T1000 (cell line): ENCODE measurements at places on chromosomes 11 and 22.

- DNase-seq, result no peak
These were observed 544 bp downstream of the C11orf91 start for GRCh38 chr11:33700063-33700501.

- DNase-seq, result peak; percentile 5
These were observed 48.9 kb downstream of the FAR1 start for GRCh38 chr11:13717331-13717730.

- DNase-seq, result no peak
These were observed 2.6 kb downstream of the TAF1D start for GRCh38 chr11:93738647-93739081.

DNA sequence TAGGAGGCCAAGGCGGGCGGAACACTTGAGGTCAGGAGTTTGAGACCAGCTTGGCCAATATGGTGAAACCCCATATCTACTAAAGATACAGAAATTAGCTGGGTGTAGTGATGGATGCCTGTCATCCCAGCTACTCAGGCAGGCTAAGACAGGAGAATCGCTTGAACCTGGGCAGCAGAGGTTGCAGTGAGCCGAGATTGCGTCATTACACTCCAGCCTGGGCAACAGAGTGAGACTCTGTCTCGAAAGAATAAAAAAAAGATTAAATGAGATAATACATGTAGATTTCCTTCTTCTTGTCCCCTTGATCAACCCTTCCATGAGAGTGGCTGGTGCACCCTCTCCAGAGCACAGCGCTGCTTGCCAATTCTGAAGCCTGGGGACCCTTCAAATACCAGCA is 106.9 kb downstream of the ST3GAL4 start:
- no peak for DNase-seq

- DNase-seq, result no peak
These were observed 3.8 kb upstream of the WEE1 start for GRCh38 chr11:9569588-9570164.

- no peak for DNase-seq
These were observed 346.2 kb downstream of the TENM4 start for GRCh38 chr11:79094616-79095015.
